Effector memory CD4-positive, alpha-beta T cell (primary cell): ENCODE measurements at places on chromosomes 2 and 18.

- no peak for DNase-seq
Measured at GRCh38 chr2:40751981-40752380, 300.1 kb upstream of the SLC8A1 start.

GRCh38 chr18:35134791-35135531, 93.7 kb downstream of the MAPRE2 start:
- no peak for DNase-seq

DNA sequence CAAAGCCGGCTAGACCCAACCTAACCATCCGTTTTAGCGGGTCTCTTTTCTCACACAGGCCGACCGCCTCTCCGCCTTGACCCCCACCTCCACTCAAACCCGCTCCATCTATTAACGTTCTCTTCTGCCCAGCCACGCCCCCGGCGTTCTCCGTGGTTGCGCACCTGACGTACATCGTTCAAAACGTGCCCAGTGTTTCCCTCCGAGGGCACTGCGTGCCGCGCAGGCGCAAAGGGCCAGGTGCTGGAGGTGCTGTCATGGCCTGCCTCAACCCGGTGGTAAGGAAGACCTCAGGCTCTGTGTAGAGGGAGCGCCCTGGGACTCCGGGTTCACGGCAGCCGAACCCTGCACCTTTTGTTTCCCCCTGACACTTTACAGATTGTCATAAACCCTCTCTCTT, at the start of gene GTF2A1L:
Gene GTF2A1L (plus strand): TSS at position 239 of the 400 bp plus-strand sequence. CDS start 19 bp downstream, at position 258.
- no peak for DNase-seq

- DNase-seq, result no peak
Measured at GRCh38 chr2:129803871-129804270, 175.6 kb upstream of the RAB6C start.

DNA sequence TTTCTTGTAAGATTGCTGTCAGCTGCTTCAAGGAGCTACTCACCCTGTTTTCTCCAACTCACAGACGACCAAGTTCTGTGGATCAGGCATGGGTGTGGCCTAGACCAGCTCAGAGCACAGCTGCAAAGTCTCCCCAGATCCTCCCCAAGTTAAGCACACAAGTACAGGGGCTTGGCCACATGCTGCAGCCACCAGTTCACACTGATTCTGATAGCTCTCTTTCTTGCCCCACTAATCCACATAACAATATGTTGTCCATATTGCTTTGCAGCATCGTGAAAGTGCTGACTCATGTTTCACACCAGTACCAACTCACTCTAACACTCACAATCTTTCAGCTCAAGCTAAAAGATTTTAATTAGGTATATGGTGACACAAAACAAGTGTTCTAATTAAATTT, 437.0 kb downstream of the PARD3B start:
- no peak for DNase-seq

DNA sequence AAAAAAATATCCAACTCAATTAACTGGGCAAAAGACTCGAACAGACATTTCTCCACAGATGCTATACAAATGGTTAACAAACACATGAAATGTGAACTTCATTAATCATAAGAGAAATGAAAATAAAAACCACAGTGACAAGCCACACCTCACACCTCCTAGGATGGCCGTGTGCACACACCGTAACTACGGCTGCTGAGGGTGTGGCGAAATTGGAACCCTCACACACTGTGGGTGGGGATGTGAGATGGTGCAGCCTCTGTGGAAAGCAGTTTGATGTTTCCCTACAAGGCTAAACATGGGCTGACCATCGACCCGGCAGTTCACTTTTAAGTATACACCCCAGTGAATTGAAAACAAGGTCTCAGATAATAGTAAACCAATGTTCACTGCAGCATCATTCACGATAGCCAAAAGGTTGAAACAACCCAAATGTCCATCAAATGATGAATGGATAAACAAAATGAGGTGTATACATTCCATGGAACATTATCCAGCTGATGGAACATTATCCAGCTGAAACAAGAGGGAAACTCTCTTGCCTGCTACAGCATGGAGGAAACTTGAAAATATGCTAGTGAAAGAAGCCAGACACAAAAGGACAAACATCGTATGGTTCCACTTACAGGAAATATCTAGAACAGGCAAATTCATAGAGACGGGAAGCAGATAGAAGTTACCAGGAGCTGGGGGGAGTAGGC, 32.2 kb downstream of the ZAP70 start:
- DNase-seq, result no peak

DNA sequence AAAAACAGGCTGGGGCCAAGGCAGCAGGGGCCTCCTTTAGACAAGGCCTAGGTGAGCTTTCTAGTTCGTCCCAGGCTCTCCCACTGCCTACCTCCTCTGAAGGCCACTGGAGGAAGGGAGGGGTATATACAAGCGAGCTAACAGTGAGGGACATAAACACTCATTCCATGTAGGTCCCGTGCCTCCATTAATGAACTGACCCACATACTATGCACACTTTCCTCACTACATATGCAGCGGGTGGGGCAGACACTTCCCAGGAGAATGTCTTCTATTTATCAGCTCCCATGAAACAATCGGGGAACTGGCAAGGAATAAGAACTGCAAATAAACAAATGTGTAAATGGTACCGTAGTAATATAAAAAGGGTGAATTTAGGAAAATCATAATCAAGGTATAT, 336.5 kb downstream of the NBAS start:
- no peak for DNase-seq

DNA sequence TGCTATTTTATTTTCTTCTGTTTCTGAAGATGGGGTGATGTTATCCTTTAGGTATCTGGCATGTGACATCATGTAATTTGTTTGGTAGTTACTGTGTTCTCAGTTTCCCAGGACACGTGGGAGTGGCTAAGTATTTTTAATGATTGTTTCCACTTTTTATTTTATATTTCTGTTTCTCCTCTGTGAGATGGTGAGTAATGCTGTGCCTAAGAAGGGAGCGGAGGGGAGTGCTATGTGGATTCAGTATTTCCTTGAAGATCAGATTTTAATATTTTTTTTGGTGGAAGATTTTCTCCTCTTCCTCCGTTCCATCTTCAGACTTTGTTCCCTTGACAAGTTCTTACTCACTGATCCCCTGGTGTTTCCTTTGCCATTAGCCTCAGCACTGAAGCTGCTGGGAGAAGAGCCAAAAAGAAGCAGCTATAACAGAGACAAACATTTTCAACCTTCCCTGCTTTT, 180.0 kb upstream of the MMADHC start:
- DNase-seq, result no peak

GRCh38 chr2:109290887-109291643, 162.1 kb downstream of the SH3RF3 start:
- DNase-seq, result no peak
